IPS-NIHi11 (cell line): ENCODE measurements at places on chromosomes 2 and 18.
A peak's percentile ranks its signal among the peaks of the same experiment; 100 is the strongest.

DNA sequence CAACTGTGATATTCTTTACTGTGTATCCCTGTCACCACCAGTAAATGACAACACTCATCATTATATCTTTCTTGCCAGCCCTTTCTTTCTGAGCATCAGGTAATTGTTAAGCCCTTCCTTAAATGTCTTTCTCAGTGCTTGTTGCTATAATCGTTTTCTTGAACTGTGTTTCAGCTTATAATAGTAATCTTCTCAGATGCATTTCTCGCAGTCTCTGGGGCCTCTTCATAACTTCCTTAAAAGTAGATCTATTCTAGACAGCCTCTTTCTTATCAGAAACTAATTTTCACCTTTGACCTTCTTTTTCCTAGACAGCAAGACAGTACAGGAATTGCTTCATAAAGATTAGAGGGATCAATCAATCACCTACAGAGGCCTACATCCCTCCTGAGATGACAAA is 648.1 kb downstream of the CPS1 start:
- no peak for DNase-seq

DNA sequence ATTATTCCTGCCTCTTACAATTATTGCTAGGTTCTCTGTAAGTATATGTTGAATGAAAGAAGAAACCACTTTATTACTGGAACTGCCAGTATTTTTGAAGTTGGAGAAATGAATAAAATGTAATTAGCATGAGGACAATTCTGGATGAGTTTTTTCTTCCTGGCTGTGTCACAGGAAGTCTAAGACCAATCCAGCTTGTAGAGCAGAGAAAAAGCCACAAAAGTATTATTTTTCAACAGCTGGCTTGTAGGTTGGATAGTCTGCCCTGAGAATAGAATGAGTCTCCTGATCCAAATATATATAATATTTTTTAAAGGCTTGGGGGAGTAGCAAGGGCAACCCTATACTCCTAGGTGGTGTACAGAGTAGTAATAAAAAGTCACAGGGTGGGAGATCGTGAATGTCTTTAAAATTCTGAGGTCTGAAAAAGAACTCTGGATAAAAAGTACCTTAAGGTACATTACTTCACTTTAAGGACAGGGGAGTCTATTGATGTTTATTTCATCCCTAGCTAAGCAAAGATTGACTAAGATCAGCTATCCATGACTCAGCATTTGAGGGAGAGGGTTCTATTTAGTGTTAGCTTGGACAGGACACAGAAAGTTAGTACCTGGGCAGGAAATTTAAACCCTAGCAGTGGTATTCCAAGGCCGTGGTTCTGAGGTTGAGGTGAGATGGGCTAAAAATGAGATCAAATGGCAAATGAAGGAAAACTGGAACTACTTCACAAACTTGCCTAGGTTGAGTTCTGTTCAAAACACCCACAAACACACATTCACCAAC is 31.7 kb downstream of the SLC40A1 start:
- DNase-seq = no peak

- DNase-seq = no peak
These were observed 7.8 kb upstream of the ARHGAP25 start for GRCh38 chr2:68726608-68727367.

- no peak for DNase-seq
These were observed 126.3 kb downstream of the IRS1 start for GRCh38 chr2:226673314-226673723.

DNA sequence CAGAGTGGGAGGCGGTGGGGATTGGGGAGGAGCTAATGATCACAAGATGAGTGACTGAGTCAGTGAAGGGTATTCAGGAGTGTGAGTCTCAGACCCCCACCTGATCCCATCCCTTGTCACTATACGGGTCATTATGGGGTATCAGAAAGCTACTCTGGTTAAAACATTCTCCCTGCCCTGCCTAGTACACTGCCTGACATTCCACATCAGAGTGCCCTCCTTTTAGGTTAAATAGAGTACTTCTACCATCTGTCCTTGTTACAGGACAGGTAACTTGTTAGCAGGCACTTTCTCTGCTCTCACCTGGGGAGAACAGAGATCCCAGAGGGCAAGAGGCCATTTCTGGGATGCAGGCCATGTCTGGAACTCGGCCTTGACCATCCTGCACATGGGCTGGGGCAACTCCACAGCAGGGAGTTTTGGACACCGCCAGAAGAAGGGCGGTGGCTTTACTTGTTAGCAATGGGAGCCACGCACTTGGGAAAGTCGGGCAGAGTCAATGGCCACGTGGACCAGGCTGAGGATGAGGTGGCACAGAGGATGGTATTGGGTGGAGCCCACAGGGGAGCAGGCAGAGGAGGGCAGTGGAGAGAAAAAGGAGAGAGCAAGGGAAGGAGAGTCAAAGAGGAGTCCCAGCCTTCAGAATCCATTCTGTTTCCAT is 98.5 kb downstream of the CELF4 start:
- no peak for DNase-seq

- DNase-seq = no peak
These were observed 214.9 kb upstream of the TNP1 start for GRCh38 chr2:217074576-217075255.

- peak; percentile 91 for DNase-seq
These were observed 8.5 kb downstream of the HES6 start for GRCh38 chr2:238231251-238231793.

DNA sequence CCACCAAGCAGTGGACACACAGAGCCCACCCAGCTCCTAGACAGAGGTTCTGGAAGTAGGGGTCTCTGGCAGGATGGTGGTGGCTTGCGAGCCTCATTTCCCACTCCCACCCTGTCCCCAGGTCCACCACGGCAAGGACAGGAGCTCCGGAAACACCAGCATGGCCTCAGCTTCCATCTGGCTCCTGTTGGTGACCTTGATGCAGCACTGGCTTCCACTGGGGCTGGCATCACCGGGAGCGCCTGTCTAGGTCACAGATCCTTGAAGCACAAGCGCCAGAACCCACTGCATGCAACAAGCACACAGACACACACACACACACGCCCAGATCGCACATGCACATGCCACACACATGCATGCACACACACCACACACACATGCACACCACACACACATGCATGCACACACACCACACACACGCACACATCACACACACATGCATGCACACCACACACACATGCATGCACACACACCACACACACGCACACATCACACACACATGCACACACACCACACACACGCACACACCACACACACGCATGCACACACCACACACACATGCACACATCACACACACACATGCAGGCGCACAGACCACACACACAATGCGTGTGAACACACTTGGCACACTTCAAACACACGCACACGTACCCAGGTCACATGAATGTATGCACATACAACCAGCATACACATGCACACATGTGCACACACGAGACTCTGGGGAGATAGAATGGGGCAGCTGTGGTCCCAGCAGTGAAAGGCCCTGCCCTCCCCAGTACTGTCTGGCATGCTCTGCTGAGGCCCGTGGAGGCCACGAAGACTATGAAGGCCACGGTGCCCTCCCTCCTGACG is 63.7 kb downstream of the TWIST2 start:
- no peak for DNase-seq

DNA sequence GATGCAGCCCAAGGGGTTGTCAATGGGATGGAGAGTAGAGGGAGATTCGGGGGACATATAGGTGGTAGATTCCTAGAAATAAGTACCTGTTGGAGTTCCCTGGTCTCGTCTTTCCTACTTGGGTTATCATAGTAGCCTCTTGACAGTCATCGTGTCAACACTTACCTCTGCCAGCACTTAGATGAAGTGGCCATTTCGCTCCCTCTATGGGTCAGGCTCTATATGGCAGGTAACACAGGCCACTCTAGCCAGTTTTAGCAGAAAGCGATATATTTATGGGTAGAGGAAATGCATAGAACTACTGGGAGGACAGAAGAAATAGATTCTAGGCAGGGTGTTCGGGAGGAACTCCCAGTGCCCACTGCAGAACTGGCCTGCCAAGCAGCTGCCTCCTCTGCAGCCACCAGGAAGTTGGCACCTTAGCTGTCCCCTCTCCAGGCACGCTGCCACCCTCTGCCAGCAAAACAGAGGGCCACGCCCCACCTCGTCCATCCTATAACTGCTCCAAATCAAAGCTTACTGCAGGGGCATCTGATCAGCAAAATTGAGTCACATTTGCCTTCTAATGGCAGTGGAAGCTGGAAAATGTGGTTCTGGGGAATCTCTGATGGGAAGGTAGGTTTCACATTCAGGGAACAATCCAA is 181.3 kb downstream of the INSIG2 start:
- DNase-seq = no peak

DNA sequence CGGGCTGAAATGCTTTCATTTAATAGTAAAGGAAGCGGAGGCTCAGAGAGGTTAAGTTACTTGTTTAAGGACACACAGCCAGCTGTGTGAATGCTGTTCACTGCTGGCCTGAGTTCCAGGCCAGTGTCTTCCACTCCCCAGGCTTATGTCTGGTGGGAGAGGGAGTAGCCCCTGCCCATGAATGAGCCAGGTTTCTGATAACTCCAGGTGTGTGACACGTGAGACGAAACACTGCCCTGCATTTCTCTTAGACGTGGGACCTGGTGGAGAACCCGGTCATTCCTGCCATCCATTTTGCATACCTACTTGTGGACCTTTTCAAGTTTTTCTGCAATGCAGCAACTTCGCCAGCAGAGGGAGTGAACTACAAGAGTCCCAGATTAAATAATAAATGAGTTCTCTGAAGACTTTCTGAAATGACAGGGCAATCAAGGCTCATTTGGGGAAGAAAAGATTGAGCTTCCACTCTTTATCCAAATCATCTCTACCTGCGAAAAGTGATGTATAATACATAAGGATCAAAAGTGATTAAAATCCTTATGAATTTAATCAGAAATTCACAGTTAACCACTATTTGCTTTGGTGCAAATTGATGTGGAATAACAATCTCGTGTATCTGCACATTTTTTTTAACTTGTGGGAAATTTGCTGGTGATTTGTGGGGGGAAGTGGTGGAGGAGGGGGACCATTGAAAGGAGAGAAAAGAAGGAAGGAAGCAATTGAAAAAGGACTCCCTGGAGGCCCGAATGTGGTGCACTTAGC is 79.4 kb upstream of the ASB18 start:
- DNase-seq = peak; percentile 79

DNA sequence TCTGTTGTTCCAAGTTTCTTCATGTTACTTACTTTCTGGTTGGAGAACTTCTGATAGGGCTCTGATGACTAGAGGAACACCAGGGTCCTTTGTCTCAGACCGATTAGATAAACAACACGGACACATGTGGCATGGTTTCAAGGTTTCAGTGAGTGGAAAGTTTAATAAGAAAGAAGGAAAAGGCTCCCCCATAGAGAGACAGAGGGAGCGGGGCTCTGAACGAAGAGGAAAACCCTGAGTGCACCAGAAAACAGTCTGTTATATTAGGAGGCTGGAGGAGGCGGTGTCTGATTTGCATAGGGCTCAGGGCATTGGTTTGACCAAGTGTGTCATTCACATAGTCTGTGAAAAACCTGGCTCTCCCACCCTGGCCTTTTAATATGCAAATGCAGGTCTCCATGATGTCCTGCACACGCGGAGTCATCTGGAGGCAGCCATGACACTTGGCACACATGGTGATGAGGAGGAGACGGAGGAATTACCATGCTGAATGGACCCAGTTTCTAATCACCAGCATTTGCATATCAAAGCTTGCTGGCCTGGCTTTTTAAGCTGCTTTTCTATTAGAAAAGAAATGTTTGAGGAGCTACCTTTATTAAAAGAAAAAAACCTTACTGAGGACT is 94.2 kb downstream of the PTPN4 start:
- no peak for DNase-seq

- DNase-seq = peak; percentile 14
These were observed 518.9 kb downstream of the TDRD15 start for GRCh38 chr2:21642647-21643046.

GRCh38 chr2:86396291-86396785 is 44.8 kb upstream of the KDM3A start:
- peak; percentile 44 for DNase-seq

DNA sequence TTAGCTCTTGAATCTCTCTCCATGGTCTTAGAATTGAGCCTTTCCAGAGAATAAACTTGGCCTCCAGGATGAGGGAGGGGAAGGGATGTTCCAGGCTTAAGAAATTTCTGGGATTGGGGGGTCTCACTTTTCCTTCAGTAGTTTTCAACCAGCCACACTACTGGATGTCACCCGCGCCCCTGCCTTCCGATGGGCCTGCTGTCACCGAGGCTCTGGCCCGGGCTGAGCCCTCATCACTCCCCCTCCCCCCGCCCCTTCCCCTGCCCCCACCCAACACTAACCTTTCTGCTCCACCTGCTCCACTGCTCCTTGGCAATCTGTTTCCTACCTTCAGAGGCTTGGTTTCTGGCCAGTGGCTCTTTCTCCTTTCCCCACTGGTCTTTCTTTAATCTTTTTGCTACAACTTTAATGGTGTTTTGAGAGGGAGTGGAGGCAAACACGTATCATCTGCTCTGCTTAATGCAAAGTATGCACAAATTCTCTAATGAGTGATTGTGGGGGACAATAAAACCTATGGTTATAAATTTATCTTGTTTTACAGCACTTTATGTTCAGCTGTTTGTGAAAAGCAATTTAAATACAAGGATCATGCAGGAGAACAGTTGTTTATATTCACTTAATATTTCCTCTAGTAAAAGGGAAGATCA is 155.1 kb downstream of the WDSUB1 start:
- peak; percentile 42 for DNase-seq

DNA sequence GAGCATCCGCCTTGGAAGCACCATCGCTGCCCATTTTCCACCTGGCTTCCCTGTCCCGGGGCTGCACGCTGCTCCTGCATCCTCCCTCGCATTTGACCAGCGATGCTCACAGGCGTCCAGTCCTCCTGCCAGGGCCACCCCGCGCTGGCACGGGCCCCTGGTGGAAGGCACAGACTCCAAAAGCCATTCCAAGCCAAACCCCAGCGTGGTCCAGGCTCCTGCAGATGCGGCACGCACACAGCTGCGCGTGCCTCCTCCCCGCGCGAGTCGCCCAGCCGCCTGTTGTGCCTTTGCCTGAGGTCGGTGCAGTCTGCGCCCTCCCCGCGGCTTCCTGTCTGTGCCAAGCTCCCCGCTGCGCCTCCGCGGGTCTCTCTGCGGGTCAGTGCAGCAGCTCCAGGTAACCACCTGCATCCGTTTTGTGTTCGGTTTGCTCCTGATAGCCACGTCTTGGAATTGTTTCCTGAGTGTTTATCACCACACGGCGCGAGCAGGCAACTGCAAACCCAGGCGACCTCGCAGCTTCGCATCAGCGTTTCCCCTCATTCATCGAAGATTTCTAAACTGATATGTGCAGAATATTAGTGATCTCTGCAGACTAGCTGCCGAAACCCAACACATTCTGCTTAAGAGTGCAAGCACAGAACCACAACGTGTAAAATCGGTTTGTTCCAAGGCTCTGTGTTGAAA is 65.2 kb upstream of the SALL3 start:
- DNase-seq = no peak

DNA sequence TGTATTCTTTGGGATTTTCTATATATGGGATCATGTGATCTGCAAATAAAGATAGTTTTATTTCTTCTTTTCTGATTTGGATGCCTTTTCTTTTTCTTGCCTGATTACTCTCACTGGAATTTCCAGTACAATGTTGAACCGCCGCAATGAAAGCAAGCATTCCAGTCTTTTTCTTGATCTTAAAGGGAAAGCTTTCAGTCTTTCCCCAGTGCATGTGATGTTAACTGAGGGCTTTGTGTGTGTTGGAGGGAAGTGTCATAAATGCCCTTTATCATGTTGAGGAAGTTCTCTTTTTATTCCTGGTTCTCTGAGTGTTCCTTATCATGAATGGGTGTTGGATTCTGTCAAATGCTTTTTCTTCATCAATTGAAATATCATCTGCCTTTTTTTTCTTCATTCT is 16.9 kb upstream of the CYBRD1 start:
- DNase-seq = no peak
